Activated CD4-positive, alpha-beta T cell treated with anti-CD3 and anti-CD28 coated beads for 24 hours (primary cell): ENCODE measurements at places on chromosomes 7 and 10.

DNA sequence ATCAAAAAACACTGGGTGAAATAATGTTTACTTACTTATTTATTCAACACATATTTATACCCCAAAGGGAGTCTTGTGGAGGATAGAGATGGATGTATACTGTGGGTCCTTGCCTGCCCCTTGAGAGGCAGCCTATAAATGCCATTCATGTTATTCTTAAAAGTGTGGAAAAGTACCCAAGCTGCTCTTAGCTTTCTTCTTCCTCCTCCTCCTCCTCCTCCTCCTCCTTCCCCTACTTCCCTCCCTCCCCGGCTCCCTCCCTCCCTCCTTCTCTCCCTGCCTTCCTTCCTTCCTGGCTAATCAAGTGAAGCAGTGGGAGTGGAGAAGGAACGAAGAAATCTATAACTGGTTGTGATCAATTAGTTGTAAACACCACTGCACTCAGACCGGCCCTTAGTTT, 21.2 kb upstream of the IGF2BP3 start:
- no peak for DNase-seq

DNA sequence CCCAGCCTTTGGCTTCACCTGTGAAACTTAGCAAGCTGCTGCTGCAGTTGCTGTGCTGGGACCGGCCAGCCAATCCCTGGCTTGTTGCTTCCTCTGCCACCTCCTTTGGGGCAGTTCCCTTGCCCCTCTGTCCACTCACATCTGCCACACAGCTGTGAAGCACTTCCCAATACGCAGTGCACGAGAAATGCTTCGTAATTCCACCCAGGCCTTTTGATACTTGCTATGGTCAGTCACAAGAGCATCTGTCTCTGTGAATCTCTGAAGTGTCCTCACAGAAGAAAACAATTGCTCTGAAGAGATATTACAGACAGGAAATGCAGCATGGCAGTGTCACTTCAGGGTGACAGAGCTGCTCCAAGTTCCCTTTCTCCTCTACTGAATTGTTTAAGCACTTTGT, 208.5 kb downstream of the PTEN start:
- DNase-seq = no peak

GRCh38 chr10:14118953-14119352, 211.8 kb downstream of the FRMD4A start:
- no peak for DNase-seq

- no peak for DNase-seq
Observed at GRCh38 chr7:42017349-42017986, 219.5 kb downstream of the GLI3 start.

GRCh38 chr10:108582387-108582786, 1340.9 kb downstream of the XPNPEP1 start:
- no peak for DNase-seq

DNA sequence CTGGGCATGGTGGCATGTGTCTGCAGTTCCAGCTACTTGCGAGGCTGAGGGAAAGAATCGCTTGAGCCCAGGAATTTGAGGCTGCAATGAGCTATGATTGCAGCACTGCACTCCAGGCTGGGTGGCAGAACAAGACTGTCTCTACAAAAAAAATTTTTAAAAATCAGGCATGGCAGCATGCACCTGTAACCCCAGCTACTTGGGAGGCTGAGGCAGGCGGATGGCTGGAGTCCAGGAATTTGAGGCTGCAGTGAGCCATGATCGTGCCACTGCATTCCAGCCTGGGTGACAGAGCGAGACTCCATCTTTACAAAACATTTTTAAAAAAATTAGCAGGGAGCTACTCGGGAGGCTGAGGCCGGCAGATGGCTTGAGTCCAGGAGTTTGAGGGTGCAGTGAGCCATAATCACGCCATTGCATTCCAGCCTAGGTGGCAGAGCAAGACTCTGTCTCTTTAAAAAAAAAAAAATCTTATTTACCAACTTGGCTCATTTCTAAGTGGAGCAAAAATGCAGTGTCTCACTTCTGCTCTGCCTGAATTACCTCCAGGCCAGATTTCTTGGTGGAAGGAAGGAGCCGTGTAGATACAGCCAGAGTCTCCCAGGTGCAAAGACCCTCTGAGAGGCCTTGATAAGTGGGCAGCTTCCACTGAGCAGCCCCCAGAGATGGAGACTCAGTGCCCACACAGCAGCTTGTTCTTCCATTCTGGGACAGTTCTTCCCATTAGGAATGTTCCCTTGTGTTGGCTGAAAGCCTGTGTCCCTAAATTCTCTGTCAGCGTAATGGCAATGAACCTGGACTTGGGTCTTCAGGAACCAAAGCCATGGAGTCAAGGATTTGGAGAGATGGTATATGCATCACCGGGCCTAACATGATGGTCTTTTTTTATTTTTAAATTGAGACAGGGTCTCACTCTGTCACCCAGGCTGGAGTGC, 30.0 kb downstream of the GTF2IRD1 start:
- DNase-seq = no peak

- DNase-seq = no peak
Observed at GRCh38 chr7:23468526-23469149, 1.7 kb downstream of the IGF2BP3 start.

DNA sequence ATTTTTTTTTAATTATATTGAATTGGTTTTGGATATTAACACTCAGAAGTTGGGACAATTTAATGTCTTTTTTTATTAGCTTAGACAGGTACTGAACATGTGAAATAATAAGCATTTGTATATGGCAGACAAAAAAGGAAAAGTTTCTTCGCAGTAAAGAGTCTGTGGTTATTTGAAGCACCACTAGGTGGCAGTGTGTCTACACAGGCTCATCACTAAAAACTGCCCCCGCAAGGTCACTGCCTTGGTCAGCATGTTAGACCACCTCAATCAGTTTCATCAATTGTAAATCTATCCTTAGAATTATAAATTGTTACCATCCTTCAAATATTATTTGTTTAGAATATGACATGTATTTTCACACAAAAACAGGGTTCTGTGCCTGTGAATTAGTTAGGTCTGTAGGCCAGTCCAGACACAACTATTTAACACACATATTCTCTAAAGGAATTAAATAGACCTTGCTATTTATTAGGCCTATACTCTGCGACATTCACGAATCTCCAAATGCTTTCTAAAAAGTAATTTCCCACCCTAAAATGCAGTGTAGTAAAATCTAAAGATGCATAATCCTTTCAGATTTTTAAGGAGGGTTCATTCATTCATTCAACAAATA, 17.0 kb downstream of the PNLIPRP3 start:
- no peak for DNase-seq

GRCh38 chr10:131047501-131047900, 264.0 kb downstream of the TCERG1L start:
- DNase-seq = no peak

- no peak for DNase-seq
Observed at GRCh38 chr10:6061056-6061455, 1.1 kb downstream of the IL2RA start.

DNA sequence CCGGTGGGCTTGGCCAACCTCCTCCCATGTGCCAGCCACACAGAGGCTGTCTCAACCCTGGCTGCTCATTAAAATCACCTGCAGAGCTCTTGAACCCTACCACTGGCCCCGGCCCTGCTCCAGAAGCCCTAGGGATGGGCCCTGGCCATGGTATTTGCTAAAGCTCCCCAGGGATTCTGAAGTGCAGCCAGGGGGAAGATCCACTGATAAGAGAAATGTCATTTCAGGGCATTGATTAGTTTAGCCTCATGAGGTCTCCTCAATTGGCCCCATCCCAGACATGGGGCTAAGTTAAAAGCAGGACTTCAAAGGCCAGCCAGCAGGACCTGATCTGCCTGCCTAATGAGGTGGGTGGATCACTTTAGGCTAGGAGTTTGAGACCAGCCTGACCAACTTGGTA, 65.2 kb downstream of the ABRAXAS2 start:
- DNase-seq = no peak

- no peak for DNase-seq
Observed at GRCh38 chr10:103856797-103857170, 1.4 kb upstream of the SH3PXD2A start.

DNA sequence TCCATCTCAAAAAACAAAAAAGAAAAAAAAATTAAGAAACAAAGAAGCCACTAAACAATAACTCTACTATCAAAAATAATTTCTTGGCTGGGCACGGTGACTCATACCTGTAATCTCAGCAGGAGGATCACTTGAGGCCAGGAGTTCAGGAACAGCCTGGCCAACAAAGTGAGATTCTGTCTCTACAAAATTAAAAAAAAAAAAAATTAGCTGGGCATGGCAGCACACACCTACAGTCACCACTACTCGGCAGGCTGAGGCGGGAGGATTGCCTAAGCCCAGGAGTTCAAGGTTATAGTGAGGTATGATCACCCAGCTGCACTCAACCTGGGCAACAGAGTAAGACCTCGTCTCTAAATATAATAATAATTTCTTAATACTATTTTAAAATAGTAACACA, 69.0 kb downstream of the PARD3 start:
- no peak for DNase-seq

DNA sequence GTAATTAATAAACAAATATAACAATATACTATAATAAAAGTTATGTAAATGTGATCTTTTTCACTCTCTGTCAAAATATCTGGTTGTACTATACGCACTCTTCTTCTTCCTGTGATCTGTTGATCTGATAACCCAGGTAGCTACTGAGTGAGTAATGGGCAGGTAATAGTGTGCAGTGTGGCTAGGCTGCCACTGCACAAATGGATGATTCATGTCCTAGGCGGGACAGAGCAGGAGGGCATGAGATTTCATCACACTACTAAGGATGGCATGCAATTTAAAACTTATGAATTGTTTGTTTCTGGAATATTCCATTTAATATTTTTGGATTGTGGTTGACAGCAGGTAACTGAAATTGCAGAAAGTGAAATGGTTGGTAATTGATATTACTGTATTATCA, 44.5 kb downstream of the TAS2R16 start:
- no peak for DNase-seq

DNA sequence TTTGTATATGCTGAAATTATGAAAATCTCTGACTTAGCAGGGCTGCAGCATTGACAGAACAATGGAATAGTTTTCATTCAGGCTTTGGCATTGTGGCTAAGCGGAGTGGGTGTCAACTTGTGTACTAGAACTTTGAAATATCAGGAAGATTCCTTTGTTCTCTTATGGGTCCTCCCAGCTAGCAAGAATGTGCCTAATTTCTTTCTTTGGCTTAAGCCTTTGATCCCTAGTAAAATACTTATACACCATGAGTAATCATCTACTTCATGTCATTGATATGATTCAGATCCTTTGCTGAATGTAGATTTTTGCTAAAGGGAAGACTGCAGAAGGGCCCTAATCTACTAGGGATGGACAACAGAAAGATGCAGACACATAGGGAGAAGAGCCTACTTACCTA, 6.2 kb downstream of the AVL9 start:
- DNase-seq = no peak

- DNase-seq = no peak
Observed at GRCh38 chr7:117750612-117751563, 122.4 kb downstream of the CTTNBP2 start.

GRCh38 chr10:73577788-73578187, 13.4 kb downstream of the USP54 start:
- no peak for DNase-seq

GRCh38 chr7:114104035-114104434, 185.2 kb upstream of the PPP1R3A start:
- DNase-seq = no peak

DNA sequence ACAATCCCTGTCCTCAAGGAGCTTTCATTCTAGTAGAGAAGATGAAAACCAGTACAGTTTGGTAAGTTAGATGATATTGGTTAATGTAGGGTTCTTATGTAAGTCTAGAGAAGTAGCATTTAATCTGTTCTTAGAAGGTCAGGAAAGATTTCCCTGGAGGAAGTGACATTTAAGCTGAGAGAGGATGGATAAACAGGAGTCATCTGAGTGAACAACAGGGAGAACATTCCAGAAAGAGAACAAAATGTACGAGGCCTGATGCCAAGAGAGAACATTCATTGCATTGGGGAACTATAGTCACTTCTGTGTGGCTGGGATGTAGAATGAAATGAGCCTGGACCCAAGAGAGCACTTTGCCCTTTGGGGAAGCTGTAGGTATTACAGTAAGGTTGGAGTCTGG, 88.0 kb downstream of the CFTR start:
- no peak for DNase-seq

DNA sequence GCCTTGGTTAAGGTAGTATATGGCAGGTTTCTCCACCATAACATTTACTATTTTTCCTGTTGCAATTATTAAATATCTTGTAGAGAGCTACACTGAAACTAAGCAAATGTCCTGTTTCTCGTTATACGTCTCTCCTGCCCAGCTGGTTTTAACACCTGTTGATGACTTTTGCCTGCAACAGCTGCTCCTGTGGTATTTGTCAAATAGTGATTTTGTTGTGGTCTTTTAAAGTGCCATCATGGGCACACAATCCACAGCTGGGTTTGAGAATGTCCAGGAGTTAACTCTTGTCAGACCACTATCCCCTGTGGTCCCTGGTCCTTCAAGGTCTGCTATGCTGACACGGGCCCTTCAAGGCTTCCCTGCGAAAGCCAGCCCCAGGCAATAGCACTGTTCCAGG, 24.9 kb upstream of the SEC61G start:
- no peak for DNase-seq

DNA sequence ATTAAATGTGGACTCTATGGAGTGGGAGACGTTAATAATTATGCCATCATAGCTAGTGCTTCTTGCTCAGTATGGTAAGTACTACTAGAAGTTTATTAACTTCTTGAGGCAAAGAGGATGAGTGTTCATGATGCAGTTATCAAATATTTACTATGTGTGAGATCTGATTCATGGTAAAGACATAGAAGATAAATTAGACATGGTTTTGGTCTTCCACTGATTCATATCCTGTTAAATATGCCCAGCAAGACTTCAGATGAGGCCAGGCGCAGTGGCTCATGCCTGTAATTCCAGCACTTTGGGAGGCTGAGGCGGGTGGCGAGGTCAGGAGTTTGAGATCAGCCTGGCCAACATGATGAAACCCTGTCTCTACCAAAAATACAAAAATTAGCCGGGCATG, 547.1 kb upstream of the ANKRD30A start:
- no peak for DNase-seq

- DNase-seq = no peak
Observed at GRCh38 chr7:35657125-35657524, 37.8 kb downstream of the HERPUD2 start.

- peak; percentile 74 for DNase-seq
Observed at GRCh38 chr10:96043033-96043892, at the start of gene CCNJ. CCNJ (plus strand) TSS chr10:96043583; CDS start chr10:96044394, 811 bp downstream.

DNA sequence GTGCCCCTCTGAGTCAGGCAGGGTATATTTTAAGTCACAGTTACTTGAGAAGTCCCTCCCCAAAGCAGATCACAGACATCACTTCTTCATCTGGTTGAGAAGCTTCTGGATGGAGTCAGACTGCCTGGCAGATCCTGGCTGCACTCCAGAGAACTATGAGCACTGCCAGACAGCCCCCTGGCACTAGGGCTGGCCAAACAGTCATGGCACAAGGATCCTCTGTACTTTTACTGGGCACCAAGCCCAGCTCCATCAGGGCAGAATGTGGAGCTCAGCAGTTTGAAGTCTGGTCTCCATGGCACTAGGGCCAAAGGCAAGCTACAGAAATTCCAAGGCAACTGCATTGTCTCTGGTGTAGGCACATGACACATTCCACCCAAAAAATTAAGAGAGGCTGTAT, 162.1 kb downstream of the NRG3 start:
- DNase-seq = no peak
